ENCODE measurements at places on chromosomes 7 and 10.

- no peak for DNase-seq
These were observed 42.6 kb downstream of the GSDME start for GRCh38 chr7:24714676-24715010.

- peak; percentile 80 for DNase-seq
These were observed 84.9 kb downstream of the ZNF365 start for GRCh38 chr10:62459072-62459471.

- no peak for DNase-seq
These were observed 684 bp upstream of the HOXA5 start for GRCh38 chr7:27143950-27144780.

- no peak for DNase-seq
These were observed 59.0 kb downstream of the IKZF1 start for GRCh38 chr7:50363327-50364060.

DNA sequence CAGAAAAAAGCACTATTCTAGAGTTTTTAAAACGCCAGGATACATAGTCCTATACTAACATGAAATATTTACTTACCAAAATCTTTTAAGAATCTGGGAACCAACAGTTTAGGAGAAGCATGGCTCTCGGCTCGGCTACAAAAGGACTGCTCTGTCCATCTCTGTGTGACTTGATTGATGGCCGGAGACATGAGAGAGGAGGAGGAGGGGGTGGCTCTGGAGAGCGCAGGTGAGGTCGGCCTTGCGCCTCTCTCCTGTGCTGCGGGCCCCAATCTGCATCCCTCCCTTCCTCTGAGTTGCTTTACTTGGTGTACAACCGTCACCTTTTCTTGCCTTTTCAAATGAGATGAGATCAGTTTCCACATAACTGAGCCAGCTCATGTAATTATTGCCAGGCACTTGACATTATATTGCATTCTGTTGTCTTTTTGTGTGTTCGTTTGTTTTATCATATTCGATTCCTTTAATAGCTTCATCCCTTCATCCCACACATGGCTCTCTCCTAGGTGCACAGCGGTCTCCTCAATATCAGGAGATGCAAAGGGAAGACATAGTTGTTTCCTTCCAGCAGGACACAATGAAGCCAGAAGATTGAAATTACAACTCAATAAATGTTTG lies 87.8 kb upstream of the KLF6 start:
- no peak for DNase-seq

Data from fibroblast of skin of left quadriceps (primary cell).